Suppressor macrophage treated with lipopolysaccharide for 4 hours (primary cell): ENCODE measurements at places on chromosomes 7 and 10.

DNA sequence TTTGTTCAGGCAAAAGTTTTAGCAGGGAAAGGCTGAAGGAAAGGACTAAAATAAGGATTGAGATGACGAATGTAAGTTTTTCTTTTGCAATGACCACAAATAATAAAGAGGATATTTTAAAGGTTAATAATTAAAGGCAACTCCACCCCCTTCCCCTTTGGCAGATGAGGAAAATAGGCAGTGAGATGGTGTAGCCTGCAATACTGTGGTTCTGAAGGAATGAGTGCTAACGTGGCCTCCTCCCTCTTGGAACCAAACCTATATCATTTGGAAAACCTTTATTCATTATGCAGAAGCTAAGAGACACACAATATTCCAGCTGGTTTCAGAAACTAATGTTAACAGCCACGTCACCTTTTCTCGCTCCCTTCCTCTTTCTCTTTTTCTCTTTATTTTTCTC lies 70.9 kb upstream of the COL1A2 start:
- no peak for DNase-seq

DNA sequence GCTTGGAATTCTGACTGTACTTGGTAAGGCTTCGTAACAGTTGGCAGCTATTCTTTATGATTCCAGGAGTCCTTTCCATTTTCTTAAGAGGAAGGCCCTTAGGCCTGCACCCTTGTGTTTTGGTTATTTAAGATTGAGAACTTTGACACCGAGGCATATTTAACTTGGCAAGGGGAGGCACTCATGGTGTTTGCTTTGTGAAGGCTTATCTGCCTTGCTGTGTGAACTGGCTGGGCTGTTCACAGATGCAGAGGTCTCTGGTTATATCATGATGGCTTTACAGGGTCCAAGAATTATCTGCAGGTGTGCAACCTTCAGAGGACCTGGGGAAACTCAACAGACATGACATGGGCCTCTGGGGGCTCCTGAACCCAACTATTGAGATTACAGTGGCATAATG lies 833 bp upstream of the PNLIPRP1 start:
- DNase-seq, result no peak

DNA sequence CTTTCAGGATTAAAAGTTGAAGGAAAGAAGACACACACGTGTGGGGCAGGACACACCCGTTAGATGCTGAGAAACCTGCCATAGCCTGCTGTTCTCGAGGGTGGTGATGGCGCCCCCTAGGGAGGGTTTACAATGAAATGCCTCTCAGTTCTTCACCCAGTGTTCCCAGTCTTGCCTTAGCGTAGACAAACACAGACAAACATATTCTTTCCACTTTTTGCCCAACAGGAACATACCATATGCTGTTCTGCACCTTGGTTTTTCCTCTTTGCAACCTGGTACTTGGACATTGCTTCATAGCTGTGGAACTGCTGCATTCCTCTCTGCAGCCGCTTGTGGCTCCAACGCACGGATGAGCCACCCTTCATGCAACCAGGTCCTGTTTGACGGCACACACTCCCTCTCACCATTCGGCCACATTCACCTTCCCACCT lies 23.3 kb upstream of the HSPA12A start:
- DNase-seq, result peak; percentile 50

DNA sequence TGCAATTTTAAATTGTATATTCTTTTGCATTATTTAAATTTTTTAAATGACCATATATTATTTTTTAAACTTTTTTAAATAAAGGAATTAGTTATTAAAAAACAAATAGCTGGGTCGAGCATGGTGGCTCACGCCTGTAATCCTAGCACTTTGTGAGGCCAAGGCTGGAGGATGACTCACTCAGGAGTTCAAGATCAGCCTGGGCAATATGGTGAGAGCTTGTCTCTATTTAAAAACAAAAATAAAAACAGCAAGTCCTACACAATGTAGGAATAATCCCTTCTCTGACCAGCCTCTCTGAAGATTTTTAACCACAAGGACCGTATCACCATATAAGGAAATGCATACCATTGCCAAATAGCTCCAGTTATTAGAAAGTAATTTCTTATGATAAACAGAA lies 19.6 kb downstream of the NOC3L start:
- no peak for DNase-seq

- DNase-seq, result peak; percentile 12
Measured at GRCh38 chr10:110730345-110731050, 86.4 kb downstream of the RBM20 start.

- DNase-seq, result no peak
Measured at GRCh38 chr10:111087331-111087756, 10.5 kb downstream of the ADRA2A start.

- no peak for DNase-seq
Measured at GRCh38 chr7:80581486-80582260, 56.8 kb upstream of the CD36 start.

DNA sequence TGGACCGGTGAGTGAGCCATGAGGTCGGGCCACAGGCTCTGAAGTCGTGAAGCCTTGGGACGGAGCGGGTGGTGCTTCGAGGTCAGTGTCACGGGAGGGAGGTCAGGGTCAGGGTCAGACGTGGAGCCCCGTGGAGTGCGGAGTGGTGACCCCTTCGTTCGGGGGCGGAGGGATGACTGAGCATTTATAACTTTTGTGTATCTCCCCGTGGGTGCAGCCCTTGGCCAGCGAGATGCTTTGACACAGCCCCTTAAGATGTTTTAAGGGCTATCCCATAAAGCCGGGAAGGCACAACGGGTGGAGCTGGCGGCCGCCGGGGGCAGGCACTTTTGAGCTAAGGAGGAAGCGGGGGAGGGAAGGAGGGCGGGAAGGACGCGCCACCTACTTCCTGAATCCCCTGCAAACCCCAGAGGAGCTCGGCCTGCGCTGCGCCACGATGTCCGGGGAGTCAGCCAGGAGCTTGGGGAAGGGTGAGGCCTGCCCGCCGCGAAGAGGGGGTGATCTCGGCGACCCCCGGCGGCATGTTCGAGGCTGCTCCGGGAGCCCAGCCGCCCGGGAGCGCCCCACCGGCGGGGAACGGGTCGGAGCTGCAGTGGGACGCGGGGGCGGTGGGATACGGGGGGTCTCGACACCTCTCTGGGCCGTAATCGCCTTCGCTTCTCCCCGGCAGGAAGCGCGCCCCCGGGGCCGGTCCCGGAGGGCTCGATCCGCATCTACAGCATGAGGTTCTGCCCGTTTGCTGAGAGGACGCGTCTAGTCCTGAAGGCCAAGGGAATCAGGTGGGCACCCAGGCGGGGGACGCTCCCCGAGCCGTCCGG lies at the start of gene GSTO1:
Gene GSTO1, plus strand, starts transcription at position 400 of the 818 bp plus-strand sequence. Its CDS starts 37 bp downstream, at position 437.
- peak; percentile 90 for DNase-seq

- no peak for DNase-seq
Measured at GRCh38 chr10:58951746-58952145, 224.7 kb upstream of the PHYHIPL start.

DNA sequence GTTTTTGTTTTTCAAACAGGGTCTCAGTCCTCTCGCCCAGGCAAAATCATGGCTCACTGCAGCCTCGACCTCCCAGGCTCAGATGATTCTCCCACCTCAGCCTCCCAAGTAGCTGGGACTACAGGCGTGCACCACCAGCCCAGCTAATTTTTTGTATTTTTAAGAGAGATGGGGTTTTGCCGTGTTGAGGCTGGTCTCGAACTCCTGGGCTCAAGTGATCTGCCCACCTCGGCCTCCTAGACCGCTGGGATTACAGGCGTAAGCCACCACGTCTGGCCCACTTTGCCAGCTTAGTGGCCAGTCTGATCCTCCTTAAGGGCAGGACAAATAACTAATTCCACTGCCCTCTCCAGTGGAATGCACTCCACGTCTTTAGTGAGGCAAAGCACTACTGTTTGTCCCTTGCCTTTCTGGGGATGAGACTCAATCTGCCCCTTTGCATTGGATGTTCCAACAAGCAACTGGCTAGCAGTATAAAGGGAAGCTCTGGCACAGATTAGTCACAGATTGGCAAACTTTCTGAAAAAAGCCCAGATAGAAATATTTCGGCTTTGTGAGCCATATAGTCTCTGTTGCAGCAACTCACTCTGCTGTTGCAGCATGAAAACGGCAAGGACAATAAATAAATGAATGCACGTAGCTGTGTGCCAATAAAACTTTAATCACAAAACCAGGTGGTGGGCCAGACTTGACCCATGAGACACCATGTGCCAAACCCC lies 143.8 kb upstream of the RHEB start:
- no peak for DNase-seq
